DMS 273 treated with DMSO at 0.1 percent for 48 hours (cell line): ENCODE measurements at places on chromosomes 7 and 10.

DNA sequence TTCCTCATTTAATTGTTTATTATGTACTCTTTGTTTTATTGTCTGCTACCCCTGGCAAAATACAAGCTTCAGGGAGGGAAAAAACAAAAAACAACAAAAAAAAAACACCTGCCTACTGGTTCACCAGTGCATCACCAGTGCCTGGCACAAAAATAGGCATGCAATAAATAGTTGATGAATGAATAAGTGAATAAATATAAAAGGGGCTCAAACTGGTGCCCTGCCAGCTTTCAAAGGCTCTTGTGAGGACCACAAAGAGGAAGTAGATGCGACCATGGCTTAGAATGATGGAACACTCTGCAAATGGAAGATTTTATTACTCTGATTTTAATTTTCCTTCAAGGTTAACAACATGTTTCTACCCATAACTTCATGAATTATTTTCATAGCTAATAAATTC lies 213.0 kb upstream of the INHBA start:
- DNase-seq: no peak

GRCh38 chr7:98230746-98231471 lies 19.7 kb downstream of the BHLHA15 start:
- no peak for DNase-seq

DNA sequence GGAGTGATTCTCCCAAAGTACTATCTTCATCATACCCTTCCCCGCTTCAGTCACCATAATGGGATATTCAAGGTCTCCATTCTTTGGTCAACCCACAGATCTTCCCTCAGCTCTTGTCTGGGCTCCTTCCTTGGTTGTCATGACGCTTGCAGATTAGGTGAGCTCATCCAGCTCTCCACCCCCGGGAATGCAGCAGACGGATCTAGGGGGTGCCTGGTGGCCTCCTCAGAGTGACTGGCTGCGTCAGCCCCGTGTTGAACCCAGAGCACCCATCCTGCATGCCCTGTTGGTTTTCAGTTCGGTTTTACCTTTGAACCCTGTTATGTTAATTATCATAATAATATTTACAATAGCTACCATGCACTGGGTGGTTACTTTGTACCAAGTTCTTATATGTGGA lies 6.4 kb downstream of the NEURL1 start:
- no peak for DNase-seq

- no peak for DNase-seq
Observed at GRCh38 chr7:96591159-96591899, 118.3 kb downstream of the SEM1 start.

DNA sequence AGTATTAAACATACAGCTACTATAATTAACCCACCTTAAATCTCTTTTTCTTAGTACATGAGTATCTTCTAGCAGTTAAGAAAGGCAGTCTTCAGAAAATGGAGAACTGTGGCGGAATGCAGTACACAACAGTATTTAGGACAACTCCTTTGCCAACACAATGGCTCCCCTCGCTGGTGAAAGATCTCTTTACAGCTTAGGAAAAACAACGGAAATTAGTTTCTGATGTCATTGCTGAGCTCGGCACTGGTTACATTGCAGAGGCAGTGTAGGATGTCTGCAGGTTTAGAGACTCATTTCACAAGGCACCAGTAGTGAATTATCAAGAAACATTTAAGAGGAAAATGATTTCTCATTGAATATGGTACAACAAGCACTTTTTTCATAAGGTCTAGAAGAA lies 43.4 kb downstream of the GLRX3 start:
- no peak for DNase-seq

DNA sequence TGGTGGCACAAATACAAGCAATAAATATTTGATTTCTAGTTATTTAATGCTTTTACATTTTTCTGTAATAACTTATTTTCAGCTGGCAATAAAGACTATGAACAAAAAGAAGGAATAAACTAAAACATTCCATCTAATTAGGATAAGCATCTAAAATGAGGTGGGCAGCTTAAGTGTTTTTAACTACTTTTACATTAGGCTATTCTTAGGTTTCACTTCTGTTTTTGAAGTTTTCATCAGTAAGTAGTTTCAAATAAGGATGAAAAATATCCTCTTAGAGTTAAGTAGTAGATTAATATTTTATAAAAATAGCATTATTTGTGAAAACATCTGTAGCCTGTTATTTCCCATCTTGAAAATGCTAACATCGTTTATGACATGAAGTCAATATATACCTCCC lies 15.9 kb downstream of the NT5C2 start:
- DNase-seq: no peak

GRCh38 chr10:33134011-33134751 lies 176.2 kb upstream of the ITGB1 start:
- DNase-seq: no peak

- no peak for DNase-seq
Observed at GRCh38 chr7:23956772-23957576, 247.0 kb downstream of the STK31 start.

- DNase-seq: no peak
Observed at GRCh38 chr7:47549397-47549796, 32.5 kb downstream of the TNS3 start.

- DNase-seq: peak; percentile 87
Observed at GRCh38 chr10:78846760-78847159, 222.0 kb upstream of the ZMIZ1 start.

DNA sequence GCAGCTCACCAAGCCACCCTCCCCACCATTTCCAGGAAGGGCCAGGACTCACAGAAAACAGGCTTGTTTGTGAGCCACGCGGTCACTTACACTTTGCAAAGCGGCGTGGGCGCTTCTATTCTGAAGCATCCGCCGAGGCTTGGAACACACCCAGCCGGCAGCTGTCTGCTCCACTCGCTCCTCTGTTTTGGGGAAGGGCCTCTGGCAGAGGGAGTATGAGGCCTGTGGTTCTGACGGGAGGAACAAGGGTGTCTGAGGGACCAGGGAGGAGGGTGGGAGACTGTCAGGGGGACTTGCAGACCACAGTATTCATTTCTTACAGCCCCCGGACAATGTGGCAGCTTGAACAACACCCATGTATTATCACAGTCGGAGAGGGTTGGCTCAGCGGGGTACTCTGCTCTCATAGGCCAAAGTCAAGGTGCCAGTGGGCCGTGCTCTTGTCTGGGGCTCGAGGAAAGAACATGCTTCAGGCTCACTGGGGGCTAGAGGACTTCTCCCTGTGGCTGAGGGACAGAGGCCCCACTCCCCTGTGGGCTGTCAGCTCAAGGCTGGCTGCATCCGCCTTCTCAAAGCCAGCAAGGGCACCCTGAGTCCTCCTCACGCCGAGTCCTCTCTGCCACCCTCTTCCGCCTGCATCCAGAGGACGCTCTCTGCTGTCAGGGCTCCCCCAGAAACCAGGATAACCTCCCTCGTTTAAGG lies 60.4 kb upstream of the FAM20C start:
- DNase-seq: no peak

DNA sequence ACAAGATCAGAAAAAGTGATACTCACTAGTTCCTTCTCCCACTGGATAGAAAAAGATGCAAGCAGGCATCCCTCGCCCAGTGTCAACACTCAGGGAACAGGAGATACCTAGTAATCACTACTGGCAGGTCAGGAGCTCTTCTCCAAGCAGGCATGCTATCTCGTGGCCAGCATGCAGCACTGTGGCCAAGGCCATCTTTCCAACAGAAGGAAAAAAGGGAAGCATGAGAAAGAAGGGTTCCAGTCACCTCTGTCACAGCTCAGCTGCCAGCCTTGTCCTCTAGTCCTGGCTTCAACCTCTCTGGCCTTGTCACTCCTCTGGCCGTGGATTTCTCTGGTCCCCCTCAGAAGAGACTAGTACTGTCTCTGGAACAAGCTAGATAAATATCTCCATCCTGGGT lies 45.3 kb downstream of the DLG5 start:
- no peak for DNase-seq

DNA sequence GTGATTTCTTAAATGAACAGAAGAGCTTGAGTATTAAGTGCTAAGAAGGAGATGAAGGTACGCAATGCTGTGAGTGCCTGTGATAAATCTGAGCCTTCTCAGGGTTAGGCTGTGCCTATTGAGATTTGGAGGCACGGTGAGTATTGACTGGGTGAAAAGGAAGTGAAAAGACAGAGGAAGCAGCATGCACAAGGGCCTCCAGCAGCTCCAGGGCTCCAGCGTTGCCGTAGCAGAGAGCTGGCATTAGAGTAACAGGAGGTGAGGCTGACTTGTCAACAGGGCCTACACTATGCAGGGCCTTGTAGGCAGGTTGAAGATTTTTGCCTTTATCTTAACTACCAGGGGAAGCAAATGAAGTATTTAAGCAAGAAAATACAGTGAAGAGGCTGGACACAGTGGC lies 54.1 kb upstream of the PDCD4 start:
- DNase-seq: no peak

- no peak for DNase-seq
Observed at GRCh38 chr10:27893358-27893954, 105.4 kb downstream of the ODAD2 start.

GRCh38 chr10:58608826-58609531 lies 96.3 kb downstream of the BICC1 start:
- DNase-seq: no peak

- DNase-seq: no peak
Observed at GRCh38 chr10:126904818-126905701, at the start of gene DOCK1. Gene DOCK1 (plus strand): TSS chr10:126905428. CDS start chr10:126905518, 90 bp downstream.

GRCh38 chr10:127552446-127552845 lies 3.3 kb downstream of the NPS start:
- peak; percentile 29 for DNase-seq

DNA sequence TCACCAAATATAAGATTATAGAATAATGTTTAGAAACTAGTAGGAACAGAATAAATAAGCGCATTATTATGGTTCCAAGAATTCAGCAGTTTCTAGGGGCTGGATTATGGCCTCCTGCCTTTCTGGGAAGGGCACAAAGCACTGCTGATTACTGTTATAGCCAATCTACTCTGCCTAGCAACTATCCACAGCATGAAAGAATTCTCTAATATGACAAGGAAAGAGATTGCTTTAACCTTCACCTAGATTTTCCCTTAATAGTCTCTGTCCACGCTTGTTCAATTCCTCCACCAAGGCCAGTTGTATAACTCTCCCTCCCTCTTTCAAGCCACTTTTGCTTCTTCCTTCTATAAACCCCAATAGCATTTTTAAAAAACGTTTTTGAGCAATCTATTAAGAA lies 1033.6 kb upstream of the LRRTM3 start:
- no peak for DNase-seq

DNA sequence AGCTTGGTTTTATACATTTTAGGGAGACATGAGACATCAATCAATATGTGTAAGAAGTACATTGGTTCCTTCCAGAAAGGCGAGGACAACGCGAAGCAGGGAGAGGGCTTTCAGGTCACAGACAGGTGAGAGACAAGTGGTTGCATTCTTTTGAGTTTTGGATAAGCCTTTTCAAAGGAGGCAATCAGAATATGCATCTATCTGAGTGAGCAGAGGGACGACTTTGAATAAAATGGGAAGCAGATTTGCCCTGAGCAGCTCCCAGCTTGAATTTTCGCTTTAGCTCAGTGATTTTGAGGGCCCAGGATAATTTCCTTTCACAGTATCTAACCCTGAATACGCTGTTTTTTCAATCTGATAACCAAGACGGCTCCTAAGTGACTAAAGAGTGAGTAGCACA lies 82.5 kb upstream of the MYO3A start:
- no peak for DNase-seq

- no peak for DNase-seq
Observed at GRCh38 chr7:69906283-69906995, 308.2 kb downstream of the AUTS2 start.

DNA sequence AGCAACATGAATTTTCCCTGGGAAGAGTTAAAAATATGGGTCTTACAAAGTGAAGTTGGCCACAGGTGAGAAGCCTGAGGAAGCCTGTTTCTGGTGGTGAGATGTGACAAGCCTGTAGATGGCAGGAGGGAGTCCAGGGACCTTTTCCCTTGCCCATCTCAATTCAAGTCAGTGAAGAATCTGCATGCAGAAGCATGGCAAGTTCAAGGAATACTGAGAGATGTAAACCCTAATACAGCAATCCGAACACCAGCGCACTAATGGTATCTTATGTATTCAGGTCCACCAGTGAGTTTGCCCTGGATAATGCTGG lies 73.6 kb downstream of the RHOBTB1 start:
- DNase-seq: no peak

- no peak for DNase-seq
Observed at GRCh38 chr10:97640868-97641811, 669 bp downstream of the PI4K2A start.

GRCh38 chr10:128907155-128907941 lies 559.7 kb upstream of the MGMT start:
- DNase-seq: no peak

DNA sequence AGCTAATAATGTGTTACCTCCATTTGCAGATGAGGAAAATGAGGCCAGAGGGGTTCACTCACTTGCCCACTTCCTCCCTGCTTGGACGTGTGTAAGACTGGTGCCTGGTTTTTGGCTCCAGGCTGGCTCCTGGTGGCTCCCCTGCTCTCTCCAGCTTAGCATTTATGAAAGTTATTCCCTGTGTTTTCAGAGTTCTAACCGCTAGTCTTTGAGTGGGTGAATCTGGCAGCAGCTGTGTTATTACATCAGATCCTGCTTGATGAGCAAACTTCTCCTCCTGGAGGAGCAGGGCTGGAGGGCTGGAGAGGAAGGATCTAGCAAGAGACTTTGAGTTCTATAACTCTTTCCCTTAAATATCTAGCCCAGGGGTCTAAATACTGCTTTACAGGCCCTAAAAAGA lies 80.9 kb upstream of the AGBL3 start:
- no peak for DNase-seq

GRCh38 chr10:35276889-35277288 lies 59.4 kb upstream of the CCNY start:
- DNase-seq: no peak

DNA sequence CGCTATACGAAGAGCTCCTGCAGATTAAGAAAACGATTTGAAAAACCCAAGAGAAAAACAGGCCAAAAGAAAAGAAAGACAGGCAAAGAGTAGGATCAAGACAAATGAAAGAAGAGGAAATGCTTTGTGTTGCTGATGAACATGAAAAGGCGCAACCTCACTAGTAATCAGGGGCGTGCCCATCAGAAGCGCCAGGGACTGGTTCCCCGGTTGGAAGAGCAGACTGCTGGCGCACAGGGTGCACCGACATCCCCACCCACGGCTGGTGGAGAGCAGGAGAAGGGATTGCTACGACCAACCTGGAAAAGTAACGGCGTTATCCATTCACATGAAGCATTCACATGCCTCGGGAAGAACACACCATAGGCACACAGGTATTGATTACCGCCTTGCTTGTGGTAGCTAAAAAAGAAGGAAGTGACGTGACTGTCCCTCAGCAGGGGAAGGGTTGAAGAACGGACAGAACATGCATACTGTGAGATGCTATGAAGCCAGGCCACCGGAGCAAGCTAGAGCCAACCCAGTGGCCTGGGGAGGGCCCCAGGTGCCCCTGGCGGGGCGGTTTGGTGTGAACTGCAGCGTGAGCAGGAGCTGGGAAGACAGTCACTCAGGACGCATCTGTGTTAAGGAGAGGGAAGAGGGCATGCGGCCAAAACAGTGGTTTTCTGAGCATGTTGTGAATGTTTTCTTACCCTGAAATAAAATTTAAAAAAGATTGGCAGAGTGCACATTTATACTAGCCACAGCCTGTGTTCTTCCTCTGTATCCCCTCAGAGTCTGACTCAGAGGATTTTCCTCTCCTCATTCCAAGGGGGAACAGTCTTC lies 18.3 kb downstream of the AGAP3 start:
- no peak for DNase-seq
